ENCODE measurements at places on chromosomes 1 and 21. TPM values are rescaled to one million over a fixed set of nuclear protein-coding genes. Genes with fewer than 3 reads are reported as not detected.

DNA sequence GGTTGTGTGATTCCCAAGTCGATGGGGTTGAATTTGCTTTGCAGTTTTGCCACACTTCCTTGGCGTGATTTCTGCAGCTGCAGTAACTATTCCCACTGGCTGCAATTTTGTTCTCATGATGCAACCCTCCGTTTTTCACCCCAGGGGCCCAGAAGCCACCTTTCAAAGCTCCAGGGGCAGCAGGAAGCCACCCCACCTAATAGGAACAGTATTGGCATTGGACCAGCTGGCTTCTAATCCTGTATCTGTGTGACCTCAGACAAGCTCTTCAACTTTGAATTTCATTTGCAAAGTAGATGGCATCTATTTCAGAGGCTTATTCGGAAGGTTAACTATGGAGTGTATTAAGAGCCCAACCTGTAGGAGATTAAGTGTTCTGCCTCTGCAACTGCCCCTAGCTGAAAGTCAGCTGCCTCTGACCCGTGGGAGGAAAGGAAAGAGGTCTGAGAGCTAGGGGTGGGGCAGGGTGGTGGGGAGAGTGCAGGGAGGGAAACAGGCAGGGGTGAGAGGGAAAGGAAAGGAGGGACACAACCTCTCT, 12.6 kb downstream of the C1orf115 start:
- no peak overlapping the region for H3K27ac ChIP-seq
- H3K4me3 ChIP-seq = no peak overlapping the region
- H3K4me1 ChIP-seq = peaks cover 7% of the 10 kb centered on the region
- H3K27me3 ChIP-seq = peaks cover 8% of the 10 kb centered on the region
- DNase-seq = no peak

- no peak overlapping the region for H3K4me3 ChIP-seq
- DNase-seq = no peak
- no peak overlapping the region for H3K27ac ChIP-seq
- peaks cover 2% of the 10 kb centered on the region for H3K4me1 ChIP-seq
- H3K36me3 ChIP-seq = no peaks in the 10 kb centered on the region
- H3K27me3 ChIP-seq = no peaks in the 10 kb centered on the region
Observed at GRCh38 chr21:17949421-17949820, 130.3 kb upstream of the C21orf91 start.

- peaks cover 40% of the 10 kb centered on the region for H3K36me3 ChIP-seq
- no peak overlapping the region for H3K4me3 ChIP-seq
- no peak overlapping the region for H3K27ac ChIP-seq
- H3K4me1 ChIP-seq = peaks cover 39% of the 10 kb centered on the region
- no peak for DNase-seq
Observed at GRCh38 chr1:25900219-25900618, 6.0 kb downstream of the STMN1 start.

DNA sequence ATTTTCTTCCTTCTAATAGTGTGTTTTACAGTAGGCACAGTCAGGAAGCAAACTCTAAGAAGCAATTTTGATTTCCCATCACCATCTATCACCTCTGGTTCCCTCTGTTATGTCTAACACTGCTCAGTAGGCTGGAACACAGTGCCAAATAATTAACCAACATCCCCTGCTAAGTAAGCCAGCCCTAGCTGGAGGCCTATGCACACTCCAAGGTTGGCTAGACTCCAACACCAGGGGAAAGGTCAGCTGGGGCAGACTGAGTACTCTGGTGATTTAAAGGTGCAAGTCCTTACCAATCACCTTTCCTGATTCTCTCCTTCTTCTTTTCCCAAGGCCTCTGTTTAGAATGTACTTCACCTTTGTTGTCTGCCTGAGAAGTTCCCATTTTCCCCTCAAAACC, 46.5 kb upstream of the BEND5 start:
- DNase-seq = no peak
- peaks cover 2% of the 10 kb centered on the region for H3K4me1 ChIP-seq
- H3K27me3 ChIP-seq = peaks cover 10% of the 10 kb centered on the region

- no peak for DNase-seq
- no peak overlapping the region for H3K27ac ChIP-seq
- H3K4me1 ChIP-seq = no peaks in the 10 kb centered on the region
- no peaks in the 10 kb centered on the region for H3K36me3 ChIP-seq
- no peaks in the 10 kb centered on the region for H3K27me3 ChIP-seq
Observed at GRCh38 chr1:22761101-22761500, 50.5 kb downstream of the EPHB2 start.

Gene NT5C1A
- not detected for total RNA-seq

Gene SHISAL2A
- total RNA-seq = 0.38 TPM

Gene RCSD1
- total RNA-seq = 0.22 TPM
